ENCODE measurements at places on chromosomes 12 and 14.

GRCh38 chr12:1173781-1174617 lies 183.0 kb downstream of the ERC1 start:
- no peak for DNase-seq

DNA sequence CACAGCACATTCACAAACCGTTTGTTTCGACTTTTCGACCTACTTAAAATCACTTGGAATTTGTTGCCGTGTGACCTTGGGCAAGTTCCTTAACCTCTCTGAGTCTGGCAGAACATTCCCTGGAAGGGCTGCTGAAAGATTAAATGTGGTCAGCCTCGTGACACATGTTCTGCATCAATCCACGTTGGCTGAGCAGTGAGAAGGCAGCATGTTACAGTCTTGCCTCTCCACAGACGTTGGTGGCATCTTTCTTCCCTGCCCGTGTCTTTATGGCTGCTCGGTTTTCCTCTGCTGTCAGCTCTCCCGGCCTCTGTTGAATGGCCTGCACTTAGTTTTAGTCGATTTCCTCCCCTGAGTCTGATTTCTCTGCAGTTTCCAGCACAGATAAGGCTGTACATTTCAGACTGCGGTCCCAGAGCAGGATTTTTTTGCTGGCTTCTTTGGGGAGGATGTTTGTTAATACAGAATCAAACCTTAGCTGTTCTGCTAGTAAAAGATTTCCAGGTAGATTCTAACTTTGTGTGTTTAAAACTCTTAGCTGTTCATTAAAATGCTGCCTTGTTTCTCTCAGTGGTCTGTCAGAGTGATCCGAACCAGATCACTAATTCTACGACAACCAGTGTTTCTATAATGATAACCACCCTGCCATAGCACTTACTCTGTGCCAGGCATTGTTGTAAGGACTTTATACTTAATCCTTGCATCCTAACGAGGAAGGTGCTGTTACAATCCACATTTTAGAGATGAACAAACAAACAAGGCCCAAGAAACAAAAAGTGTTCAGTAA lies 217.1 kb downstream of the CHST11 start:
- peak; percentile 79 for DNase-seq

GRCh38 chr12:53533471-53533870 lies 26.2 kb upstream of the NPFF start:
- no peak for DNase-seq

DNA sequence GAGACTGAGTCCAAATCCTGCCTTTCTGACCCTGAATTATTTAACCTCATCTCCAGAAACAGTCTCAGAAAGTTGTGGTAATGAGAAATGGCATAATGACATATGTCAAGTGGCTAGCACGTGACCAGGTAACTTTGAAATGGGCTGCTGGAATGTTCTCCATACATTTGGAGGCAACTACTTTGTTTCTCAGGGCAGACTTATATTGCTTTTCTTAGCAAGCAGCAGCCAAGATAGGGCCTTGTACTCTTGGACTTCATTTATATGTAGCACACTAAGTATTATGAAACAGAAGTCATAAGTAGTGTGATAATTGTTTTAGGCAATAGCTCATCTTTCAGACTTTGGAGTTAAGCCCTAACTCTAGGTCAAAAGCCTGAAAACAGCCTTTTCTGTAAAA lies 494.7 kb downstream of the NPAS3 start:
- DNase-seq: no peak

- no peak for DNase-seq
These were observed 30.4 kb upstream of the IFT81 start for GRCh38 chr12:110093631-110094311.

Measured in GM23248 (cell line).